ENCODE measurements at places on chromosomes 2 and 18. TPM values are rescaled to one million over a fixed set of nuclear protein-coding genes. Genes with fewer than 3 reads are reported as not detected.

ALMS1 gene
- 33.1 TPM for total RNA-seq

EN1 gene
- total RNA-seq: not detected

LYPD6 gene
- not detected for total RNA-seq

OTOS gene
- total RNA-seq: not detected

ZSWIM2 gene
- not detected for total RNA-seq

CFC1B gene
- not detected for total RNA-seq

FSHR gene
- total RNA-seq: not detected

VSNL1 gene
- not detected for total RNA-seq

MAB21L4 gene
- not detected for total RNA-seq

PDCD1 gene
- total RNA-seq: 0.87 TPM

GCG gene
- total RNA-seq: not detected

Measured in B cell (primary cell).